H1 (cell line): ENCODE measurements at places on chromosomes 3 and 15.
A peak's percentile ranks its signal among the peaks of the same experiment; 100 is the strongest.

- no peaks in the 10 kb centered on the region for H3K27me3 ChIP-seq
- peaks cover 5% of the 10 kb centered on the region; the same call in 1 of the 2 replicates for H3K4me1 ChIP-seq
- no peak overlapping the region for H3K4me3 ChIP-seq
- no peak overlapping the region for H3K27ac ChIP-seq
- H3K36me3 ChIP-seq = no peaks in the 10 kb centered on the region
These were observed 370.1 kb downstream of the LRTM1 start for GRCh38 chr3:54557538-54558428.

DNA sequence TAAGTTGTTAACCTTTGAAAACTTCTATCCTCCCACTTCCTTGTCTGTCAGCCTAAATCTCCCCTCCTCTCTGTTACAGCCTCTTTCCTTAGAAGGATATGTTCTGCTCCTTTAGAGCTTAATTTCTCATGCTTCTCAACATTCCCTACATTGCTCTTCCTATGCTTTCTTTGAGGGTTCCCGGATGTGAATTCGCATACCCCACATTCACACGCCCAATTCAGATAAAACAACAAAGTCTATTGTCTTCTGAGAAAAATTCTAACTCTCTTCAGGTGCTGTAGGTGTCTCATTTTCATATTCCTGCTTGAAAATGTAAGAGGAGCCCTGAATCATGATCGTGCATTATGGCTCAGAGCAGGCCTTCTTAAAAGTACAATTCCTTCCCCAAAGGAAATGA lies 171.8 kb upstream of the DPH6 start:
- no peak for DNase-seq
- H3K27ac ChIP-seq = no peak overlapping the region
- H3K27me3 ChIP-seq = no peaks in the 10 kb centered on the region
- H3K36me3 ChIP-seq = no peaks in the 10 kb centered on the region
- no peaks in the 10 kb centered on the region for H3K4me1 ChIP-seq
- H3K4me3 ChIP-seq = no peak overlapping the region

DNA sequence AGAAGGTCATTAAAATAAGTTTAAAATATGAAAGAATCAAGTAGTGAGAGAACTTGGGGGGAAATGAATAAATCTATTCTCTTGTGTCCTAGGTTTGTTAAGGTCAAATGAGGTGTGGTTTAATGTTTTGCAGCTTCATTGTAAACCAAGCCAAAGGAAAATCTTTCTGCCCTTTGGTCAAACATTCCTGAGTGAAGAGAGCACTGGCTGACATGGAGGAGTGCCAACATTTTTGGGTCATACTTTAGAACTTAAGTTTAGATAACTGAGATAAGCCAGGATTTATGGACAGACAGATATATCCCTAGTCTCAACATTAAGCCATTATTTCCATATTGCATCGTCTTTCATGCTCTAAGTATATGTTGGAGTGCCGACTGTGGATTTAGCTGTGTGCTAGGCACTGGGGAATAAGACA lies 66.4 kb downstream of the PTPRG start:
- H3K27ac ChIP-seq = no peak overlapping the region
- no peaks in the 10 kb centered on the region for H3K4me1 ChIP-seq
- H3K27me3 ChIP-seq = no peaks in the 10 kb centered on the region
- no peak for DNase-seq
- H3K36me3 ChIP-seq = peaks cover 8% of the 10 kb centered on the region

DNA sequence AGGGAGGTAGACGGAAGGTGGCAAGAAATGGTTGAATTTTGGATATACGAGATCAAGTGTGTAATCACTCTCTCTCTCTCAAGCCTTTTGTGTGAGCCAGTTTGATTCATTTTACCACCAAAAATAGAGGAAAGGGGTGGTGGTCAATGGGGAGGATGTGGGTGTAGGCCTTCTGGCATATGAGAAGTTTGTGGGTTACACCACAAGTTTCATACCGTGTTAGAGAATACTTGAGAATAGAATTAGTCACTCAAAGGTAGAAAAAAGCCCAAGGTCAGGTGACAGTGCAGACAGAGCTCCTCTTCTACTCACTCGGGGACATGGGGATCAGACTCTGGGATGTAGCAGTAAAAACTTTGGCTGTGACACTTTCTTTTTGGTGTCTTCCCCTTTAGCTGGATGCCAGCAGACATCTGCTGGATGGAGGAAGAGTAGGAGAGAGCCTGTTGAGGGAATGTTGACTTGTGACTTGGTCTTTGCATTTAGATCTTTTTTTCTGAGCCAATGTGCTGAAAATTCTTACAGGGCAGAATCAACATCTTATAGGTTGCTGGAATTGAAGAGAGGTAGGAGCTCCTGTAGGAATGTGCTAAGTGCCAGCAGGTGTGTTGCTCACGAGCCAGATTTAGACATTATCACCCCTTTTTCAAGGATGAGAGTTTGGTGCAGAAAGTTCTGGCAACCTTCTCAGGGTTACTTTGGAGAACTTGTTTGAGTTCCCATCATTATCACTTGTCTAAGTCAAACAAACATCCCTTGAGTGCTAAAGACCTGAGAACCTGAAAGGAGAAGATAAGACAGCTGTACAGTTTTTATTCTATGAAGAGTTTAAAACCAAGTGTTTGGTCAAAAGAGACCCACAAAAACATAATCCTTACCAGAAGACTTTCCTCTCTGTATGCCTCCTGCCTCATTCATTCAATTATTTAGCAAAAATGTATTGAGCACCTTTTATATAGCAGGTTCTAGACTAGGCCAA lies 43.9 kb upstream of the RYK start:
- no peaks in the 10 kb centered on the region for H3K36me3 ChIP-seq
- no peak overlapping the region for H3K27ac ChIP-seq
- DNase-seq = peak; percentile 1
- H3K27me3 ChIP-seq = no peaks in the 10 kb centered on the region
- no peaks in the 10 kb centered on the region for H3K4me1 ChIP-seq
- H3K4me3 ChIP-seq = no peak overlapping the region

DNA sequence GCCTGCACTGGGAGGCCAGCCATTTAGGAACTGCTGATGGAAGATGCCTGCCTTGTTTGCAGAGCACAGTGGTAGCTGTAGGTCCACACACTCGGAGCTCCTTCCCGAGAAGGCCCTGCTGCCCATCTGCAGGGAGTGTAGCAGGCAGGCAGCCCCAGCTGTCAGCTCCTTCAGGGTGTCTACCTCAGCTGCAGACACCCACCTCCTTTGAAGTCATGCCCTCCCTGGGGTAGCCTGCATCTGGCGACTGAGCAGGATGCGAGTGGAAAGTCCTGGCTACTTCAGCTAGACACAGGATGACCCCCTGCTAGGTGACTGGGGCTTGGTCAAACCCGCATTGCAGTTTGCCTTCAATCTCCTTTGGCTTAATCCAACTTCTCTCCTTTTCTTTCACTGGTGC lies 93.2 kb upstream of the TLE3 start:
- peaks cover 6% of the 10 kb centered on the region for H3K4me1 ChIP-seq
- no peak overlapping the region for H3K27ac ChIP-seq
- H3K27me3 ChIP-seq = no peaks in the 10 kb centered on the region
- H3K4me3 ChIP-seq = no peak overlapping the region
- no peak for DNase-seq

DNA sequence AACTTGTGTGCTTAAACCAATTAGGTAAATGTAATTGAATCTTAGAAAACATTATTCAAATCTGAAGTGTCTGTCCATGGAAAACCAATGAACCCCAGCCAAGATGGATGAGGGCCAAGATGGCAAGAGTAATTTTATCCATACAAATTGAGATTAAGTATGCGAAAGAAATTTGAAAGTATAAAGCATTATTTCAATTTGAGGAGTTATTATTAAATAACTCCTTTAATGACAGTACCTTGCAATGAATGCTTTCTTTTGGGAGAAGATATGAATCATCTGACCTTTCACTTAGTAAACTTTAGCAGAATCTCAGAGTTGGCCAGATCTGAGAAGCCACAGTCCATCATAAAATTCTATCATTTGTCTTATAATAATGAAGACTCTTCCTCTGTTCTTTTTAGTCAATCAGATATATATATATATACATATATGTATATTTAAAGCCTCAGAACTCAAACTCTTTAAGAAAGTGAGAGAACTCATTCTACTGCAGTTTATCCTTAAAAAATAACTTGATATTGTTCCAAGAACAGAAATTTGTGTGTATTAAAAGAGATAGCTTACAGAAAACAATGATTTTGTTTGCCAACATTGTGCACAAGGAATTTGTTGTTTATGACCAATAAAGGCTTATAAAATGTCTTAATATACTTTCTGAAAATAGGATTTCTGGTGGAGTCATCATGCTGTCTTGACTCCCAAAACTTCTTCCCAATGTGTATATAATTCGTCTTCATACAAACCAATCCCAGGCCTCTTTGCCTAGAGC lies 434.8 kb upstream of the THBS1 start:
- no peak overlapping the region for H3K27ac ChIP-seq
- no peaks in the 10 kb centered on the region for H3K27me3 ChIP-seq
- no peak for DNase-seq
- H3K4me1 ChIP-seq = no peaks in the 10 kb centered on the region
- no peak overlapping the region for H3K4me3 ChIP-seq

- no peaks in the 10 kb centered on the region for H3K4me1 ChIP-seq
- H3K36me3 ChIP-seq = no peaks in the 10 kb centered on the region
- H3K27me3 ChIP-seq = peaks cover 36% of the 10 kb centered on the region
These were observed 665 bp downstream of the GATM start for GRCh38 chr15:45377609-45378148.

GRCh38 chr3:112128843-112129727 lies 4.0 kb downstream of the GCSAM start:
- H3K27ac ChIP-seq = no peak overlapping the region
- peaks cover 7% of the 10 kb centered on the region for H3K4me1 ChIP-seq
- DNase-seq = no peak
- H3K27me3 ChIP-seq = no peaks in the 10 kb centered on the region

DNA sequence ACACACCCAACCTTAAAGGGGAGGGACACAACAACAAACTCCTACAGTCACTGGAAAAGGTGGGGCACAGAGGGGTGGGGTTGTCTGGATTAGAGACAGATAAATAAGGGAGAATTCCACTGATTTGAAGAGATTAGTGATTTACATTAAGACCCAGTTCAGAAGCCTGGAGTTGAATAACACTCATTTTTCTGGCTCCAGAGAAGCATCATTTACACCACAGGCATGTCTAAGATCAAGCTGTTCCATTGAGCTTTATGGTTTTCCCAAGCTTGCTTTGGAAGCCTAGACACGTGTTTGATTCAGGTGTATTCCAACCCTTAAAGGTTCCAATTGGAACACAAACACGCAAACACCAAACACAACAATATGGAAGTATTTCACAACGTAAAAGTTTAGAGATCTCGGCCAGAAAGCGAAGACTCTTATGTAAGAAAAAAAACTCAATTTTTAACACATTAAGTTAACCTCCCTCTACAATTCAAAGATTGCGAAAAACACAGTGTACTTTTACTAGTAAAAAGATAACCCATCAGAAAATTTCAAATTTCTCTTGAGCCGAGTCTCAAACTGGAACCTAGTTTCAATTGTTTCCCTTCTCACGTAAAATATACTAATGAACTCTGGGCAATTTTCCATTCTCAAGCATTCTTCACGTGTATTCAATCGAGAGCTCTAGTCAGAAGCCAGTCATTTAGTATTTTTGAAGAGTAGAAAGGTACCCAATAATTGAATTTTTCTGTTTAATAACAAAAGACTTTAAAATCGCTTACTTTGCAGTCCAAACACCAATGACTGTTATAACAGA lies 2.1 kb downstream of the TRA2B start:
- H3K27me3 ChIP-seq = no peaks in the 10 kb centered on the region
- H3K36me3 ChIP-seq = peaks cover 13% of the 10 kb centered on the region
- H3K4me3 ChIP-seq = peak overlapping the region; percentile 100
